ENCODE measurements at places on chromosomes 1 and 21. TPM values are rescaled to one million over a fixed set of nuclear protein-coding genes. Genes with fewer than 3 reads are reported as not detected.

- no peak for DNase-seq
- H3K27ac ChIP-seq, result no peak overlapping the region
- H3K4me1 ChIP-seq, result no peaks in the 10 kb centered on the region
- peaks cover 7% of the 10 kb centered on the region for H3K36me3 ChIP-seq
Measured at GRCh38 chr1:1187938-1188337, 14.3 kb downstream of the TTLL10 start.

GRCh38 chr1:147243228-147243685 lies 773 bp downstream of the CHD1L start:
- peak overlapping the region; percentile 83 for H3K27ac ChIP-seq
- H3K4me1 ChIP-seq, result peaks cover 49% of the 10 kb centered on the region
- no peaks in the 10 kb centered on the region for H3K36me3 ChIP-seq
- H3K27me3 ChIP-seq, result no peaks in the 10 kb centered on the region

DNA sequence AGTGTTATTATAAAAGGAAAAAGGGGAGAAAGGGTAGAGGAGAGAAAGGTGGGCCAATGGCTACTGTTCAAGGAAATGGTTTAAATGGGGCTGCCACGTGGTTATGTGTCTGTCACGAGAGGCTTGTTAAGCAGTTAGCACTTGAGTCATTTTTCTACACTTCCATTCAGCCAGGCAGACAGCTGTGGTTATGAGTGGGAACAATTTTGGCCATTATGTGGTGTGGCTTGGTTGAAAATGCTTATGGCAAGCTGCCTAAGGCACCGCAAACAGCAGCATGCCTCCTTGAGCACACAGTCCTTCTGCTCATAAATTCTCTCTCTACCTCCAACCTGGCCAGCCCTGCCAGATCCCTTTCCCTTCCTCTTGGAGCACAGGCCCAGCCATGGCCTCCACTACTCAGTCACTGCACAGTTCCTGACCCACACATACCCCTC lies 3.2 kb upstream of the SRM start:
- peak; percentile 60 for DNase-seq
- peaks cover 6% of the 10 kb centered on the region for H3K36me3 ChIP-seq
- H3K27me3 ChIP-seq, result no peaks in the 10 kb centered on the region
- H3K4me3 ChIP-seq, result peak overlapping the region; percentile 59
- peak overlapping the region; percentile 87 for H3K27ac ChIP-seq

LAMB3 gene
- 5.9 TPM for total RNA-seq

NCMAP gene
- 0.76 TPM for total RNA-seq

- no peaks in the 10 kb centered on the region for H3K27me3 ChIP-seq
- peaks cover 9% of the 10 kb centered on the region for H3K4me1 ChIP-seq
- DNase-seq, result no peak
- H3K27ac ChIP-seq, result no peak overlapping the region
- no peaks in the 10 kb centered on the region for H3K36me3 ChIP-seq
Measured at GRCh38 chr21:43597052-43597451, 62.2 kb downstream of the HSF2BP start.

MFSD2A gene
- total RNA-seq, result 7.2 TPM

DNA sequence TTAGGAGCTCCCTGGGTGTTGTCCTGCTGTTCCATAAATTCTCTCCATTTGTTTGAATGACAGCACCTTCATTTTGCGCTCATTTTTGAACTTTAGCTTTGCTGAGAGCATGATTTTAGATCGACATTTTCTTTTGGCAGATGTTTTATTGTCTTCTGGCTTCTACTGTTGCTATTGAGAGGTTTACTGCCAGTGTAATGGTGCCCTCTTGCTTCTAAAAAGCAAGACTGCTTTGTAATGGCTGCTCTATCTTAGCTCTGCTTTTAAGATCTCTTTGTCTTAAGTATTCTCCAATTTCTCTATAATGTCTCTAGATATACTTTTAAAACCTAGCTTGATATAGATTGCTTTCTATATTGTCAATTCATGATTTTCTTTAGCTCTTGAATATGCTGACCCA lies 27.8 kb downstream of the THEM4 start:
- no peak overlapping the region for H3K4me3 ChIP-seq
- peaks cover 9% of the 10 kb centered on the region for H3K4me1 ChIP-seq
- peaks cover 9% of the 10 kb centered on the region for H3K36me3 ChIP-seq
- peak overlapping the region; percentile 8 for H3K27ac ChIP-seq
- no peak for DNase-seq

GBP1 gene
- 44.9 TPM for total RNA-seq

DNA sequence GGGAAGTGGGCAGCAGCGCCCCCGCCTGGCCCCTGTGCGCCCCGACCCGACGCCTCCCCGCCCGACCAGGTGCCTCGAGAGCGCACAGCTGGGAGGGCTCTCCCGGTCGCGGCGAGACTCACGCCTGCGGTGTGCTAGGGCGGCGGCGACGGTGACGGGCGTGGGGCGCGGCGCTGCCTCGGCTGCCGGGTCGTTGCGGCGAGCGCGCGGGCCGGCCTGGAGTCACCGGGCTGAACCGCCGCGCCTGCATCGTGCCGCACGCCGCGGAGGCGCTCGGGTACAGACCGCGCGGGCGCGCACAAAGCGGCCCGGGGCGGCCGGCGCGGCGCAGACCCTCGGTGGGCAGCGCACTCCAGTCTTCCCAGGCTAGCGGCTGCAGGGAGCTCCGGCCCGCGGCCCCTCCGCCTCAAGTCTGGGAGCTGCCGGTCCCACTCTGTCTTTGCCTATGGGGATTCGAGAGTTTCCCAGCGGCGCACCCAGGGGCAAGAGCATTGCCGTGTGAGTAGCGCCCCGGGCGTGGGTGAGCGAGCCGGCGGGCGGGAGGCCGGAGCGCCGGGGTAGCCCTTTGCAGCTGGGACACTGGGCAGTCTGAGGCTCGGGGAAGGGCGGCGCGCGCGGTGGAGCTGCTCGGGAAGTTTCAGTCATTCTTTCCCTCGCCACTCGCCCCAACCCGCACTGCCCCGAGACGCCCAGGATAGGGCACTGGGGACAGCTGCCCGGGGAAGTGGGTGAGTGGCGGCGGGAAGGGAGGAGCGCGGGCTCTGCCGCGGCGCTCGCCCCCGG lies at the start of gene SLC35F3:
TSS of gene SLC35F3 (plus strand) at position 44 of the 783 bp plus-strand sequence.
- peak; percentile 20 for DNase-seq
- peaks cover 66% of the 10 kb centered on the region for H3K27me3 ChIP-seq
- H3K27ac ChIP-seq, result peak within 1 kb of the TSS; percentile 28

- H3K4me1 ChIP-seq, result no peaks in the 10 kb centered on the region
- peaks cover 2% of the 10 kb centered on the region for H3K36me3 ChIP-seq
- no peak overlapping the region for H3K27ac ChIP-seq
- DNase-seq, result no peak
Measured at GRCh38 chr1:56336982-56337381, 242.4 kb downstream of the PLPP3 start.

TDRD5 gene
- not detected for total RNA-seq

GRCh38 chr1:204571128-204571527 lies 54.9 kb downstream of the MDM4 start:
- no peak for DNase-seq
- peaks cover 7% of the 10 kb centered on the region for H3K4me1 ChIP-seq
- H3K27me3 ChIP-seq, result no peaks in the 10 kb centered on the region
- H3K36me3 ChIP-seq, result no peaks in the 10 kb centered on the region
- no peak overlapping the region for H3K4me3 ChIP-seq

GRCh38 chr1:186762653-186763052 lies 66.1 kb upstream of the PLA2G4A start:
- H3K4me1 ChIP-seq, result peaks cover 26% of the 10 kb centered on the region
- H3K27me3 ChIP-seq, result peaks cover 8% of the 10 kb centered on the region
- H3K36me3 ChIP-seq, result peaks cover 2% of the 10 kb centered on the region

DNA sequence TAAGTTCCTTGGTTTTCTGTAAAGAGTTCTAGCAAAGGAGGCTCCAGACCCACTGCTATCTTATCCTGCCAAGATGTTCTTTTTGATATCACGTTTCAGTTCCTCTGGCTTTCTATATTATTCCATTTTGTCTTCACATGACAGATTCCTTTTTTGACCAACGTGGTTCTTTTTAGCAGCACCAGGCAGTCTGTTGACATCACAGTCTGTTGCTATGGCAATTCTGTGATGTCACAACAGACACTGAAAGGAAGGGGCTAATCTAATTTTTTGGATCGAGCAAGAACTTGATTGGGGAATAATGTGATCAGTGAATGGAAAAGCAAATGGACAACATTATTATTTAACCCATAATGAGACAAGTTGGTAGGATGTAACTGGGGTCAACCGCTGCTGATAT lies 64.5 kb upstream of the GOLT1A start:
- H3K27me3 ChIP-seq, result peaks cover 19% of the 10 kb centered on the region
- H3K36me3 ChIP-seq, result no peaks in the 10 kb centered on the region
- H3K4me3 ChIP-seq, result no peak overlapping the region
- no peaks in the 10 kb centered on the region for H3K4me1 ChIP-seq
- DNase-seq, result no peak

DNA sequence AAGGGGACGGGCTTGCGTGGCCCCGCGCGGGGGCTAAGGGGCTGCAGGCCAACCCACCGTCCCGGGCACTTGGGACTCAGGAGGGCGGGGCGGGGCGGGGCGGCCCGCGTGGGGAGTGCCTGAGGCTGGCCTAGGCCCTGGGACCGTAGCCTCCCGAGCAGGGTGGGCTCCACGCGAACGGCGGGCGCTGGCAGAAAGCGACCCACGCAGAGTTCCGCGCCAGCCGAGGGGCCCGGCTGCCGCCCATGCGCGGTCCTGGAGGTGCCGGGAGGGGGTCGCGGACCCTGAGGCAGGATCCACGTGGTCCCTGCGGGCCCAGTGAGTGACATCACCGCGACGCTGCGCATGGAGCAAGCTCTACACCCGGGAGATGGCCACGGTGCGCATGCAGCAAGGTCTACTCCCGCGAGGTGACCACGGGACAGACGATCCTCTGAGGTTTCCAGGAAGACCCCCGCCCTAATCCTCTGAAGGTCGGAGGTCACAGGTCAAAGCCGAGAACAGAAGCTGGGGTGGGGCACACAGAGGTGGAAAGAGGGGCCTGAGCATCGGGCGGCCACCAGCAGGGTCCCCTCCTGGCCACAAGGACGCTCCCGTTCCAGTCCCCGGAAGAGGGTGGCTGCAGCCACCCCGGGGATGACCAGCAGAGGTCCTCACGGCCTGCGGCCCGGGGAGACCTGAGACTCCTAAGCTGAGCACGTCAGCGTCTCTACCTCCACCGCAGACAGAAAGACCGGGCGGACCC lies 13.5 kb upstream of the SLC19A1 start:
- peaks cover 5% of the 10 kb centered on the region for H3K27me3 ChIP-seq
- no peak overlapping the region for H3K27ac ChIP-seq
- peak; percentile 76 for DNase-seq
- H3K4me3 ChIP-seq, result peak overlapping the region; percentile 70
- peaks cover 1% of the 10 kb centered on the region for H3K36me3 ChIP-seq

C4BPA gene
- not detected for total RNA-seq

GRCh38 chr1:190373705-190374336 lies 103.8 kb downstream of the BRINP3 start:
- no peak overlapping the region for H3K4me3 ChIP-seq
- no peaks in the 10 kb centered on the region for H3K27me3 ChIP-seq
- DNase-seq, result no peak
- H3K36me3 ChIP-seq, result no peaks in the 10 kb centered on the region
- no peaks in the 10 kb centered on the region for H3K4me1 ChIP-seq

MATN1 gene
- total RNA-seq, result 1.2 TPM

- peaks cover 2% of the 10 kb centered on the region for H3K36me3 ChIP-seq
- no peak overlapping the region for H3K27ac ChIP-seq
- H3K27me3 ChIP-seq, result no peaks in the 10 kb centered on the region
- H3K4me1 ChIP-seq, result no peaks in the 10 kb centered on the region
Measured at GRCh38 chr1:71324671-71325267, 243.9 kb upstream of the ZRANB2 start.

DNA sequence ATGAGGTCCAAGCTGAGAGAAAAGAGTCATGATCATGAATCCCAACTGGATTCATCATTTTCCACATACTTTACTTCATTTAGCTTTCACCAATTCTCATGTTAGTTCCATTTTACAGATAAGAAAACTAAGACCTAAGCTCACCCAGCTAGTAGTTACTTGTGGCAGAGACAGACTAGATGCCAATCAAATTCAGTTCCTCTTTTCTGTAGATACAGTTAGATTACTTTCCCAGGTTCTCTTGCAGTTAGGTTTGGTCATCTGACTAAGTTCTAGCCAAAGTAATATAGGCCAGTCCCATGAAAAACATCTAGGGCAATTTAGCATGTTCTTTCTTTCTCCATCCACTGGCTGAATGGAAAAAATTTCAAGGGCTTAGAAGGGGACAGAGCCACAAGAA lies 8.9 kb upstream of the KCND3 start:
- H3K27ac ChIP-seq, result no peak overlapping the region
- peaks cover 53% of the 10 kb centered on the region for H3K27me3 ChIP-seq
- no peak overlapping the region for H3K4me3 ChIP-seq
- H3K36me3 ChIP-seq, result no peaks in the 10 kb centered on the region
- no peak for DNase-seq

DNA sequence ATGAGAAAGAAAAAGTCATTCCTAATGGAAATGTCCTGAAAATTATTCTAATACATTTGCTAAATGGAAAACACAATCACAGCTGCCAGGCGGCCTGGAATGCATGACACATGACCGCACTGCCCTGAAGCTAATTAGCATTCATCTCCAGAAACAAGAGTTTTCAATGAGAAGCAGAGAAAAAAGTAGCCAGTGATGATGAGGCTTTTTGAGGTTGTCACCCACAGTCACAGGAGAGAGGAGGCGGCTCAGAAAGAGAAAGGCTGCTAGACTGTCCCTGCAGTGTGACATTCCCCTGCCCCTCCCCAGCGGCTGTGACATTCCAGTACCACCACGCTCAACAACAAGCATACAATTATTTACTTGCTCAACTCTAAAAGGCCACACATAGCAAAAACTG lies 122.9 kb upstream of the KRTAP19-8 start:
- peak; percentile 23 for DNase-seq
- peak overlapping the region; percentile 87 for H3K27ac ChIP-seq
- peaks cover 76% of the 10 kb centered on the region for H3K4me1 ChIP-seq
- peak overlapping the region; percentile 80 for H3K4me3 ChIP-seq
- no peaks in the 10 kb centered on the region for H3K27me3 ChIP-seq

DNA sequence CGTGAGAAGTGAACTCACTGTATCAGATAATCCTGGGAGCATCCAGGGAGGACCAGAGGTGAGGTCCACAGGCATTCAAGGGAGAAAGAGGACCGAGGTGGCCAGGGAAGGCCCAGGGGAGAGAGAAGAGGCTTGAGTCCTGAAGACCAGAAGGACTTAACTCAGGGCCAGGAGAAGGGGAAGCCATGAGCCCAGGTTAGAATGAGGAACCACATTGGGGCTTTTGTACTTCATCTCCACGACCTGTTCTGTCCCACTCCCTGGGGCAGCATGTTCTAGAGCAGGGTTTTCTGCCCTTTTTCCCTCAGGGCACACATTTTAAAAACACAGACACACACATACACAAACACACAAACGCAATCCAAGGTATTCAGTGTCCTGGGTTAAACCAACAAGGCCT lies 8.4 kb downstream of the LGR6 start:
- no peaks in the 10 kb centered on the region for H3K36me3 ChIP-seq
- no peaks in the 10 kb centered on the region for H3K4me1 ChIP-seq
- DNase-seq, result no peak

CYYR1 gene
- total RNA-seq, result not detected

MSH4 gene
- total RNA-seq, result 0.99 TPM

GIPC2 gene
- total RNA-seq, result 0.62 TPM

DNA sequence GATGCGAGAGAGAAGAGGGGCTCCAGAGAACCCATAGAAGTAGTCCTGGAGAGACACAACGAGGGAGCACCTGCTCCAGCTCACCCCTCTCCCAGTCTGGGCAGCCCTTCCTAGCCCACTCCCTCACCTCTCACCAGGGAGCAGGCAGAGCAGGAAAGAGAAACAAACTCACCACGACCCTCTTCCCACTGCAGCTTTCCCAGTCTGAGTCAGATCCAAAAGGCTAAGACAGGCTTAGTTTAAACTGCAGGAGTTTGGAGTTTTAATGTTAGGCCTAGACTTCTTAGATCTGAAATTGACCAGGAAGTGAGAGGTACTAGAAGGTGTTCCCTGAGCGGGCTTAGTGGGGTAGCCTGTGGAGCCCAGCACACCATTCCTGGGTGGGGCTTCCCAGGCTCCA lies 29.6 kb downstream of the SLC1A7 start:
- H3K36me3 ChIP-seq, result no peaks in the 10 kb centered on the region
- H3K27ac ChIP-seq, result no peak overlapping the region
- H3K4me1 ChIP-seq, result peaks cover 25% of the 10 kb centered on the region
- no peak overlapping the region for H3K4me3 ChIP-seq

HAO2 gene
- not detected for total RNA-seq

Measured in activated T-cell treated with anti-CD3 and anti-CD28 coated beads, Interleukin-2, amount 50 U/mL, for 72 hours (primary cell).